ENCODE measurements at places on chromosomes 4 and X.

DNA sequence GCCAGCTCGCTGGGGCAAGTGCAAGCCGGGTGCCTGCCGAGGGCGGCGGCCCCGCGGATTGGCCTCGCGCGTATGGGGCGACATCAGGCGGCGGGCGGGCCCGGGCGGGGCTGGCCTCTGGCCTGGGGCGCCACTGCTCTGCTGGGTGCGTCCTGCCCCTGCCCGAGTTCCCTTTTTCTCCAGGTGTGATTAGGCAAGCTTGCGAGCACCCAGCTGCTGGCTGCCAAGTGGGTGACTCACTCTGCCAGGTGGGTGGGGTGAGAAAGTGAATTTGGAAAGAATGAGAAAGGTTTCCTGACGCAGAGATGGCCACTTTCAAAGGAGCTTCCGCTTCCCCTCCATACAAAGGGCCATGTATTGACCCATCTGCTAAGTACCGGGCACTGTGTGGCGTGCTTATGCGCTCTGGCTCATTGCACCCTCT is 32.5 kb downstream of the FGFBP1 start:
- DNase-seq, result no peak

DNA sequence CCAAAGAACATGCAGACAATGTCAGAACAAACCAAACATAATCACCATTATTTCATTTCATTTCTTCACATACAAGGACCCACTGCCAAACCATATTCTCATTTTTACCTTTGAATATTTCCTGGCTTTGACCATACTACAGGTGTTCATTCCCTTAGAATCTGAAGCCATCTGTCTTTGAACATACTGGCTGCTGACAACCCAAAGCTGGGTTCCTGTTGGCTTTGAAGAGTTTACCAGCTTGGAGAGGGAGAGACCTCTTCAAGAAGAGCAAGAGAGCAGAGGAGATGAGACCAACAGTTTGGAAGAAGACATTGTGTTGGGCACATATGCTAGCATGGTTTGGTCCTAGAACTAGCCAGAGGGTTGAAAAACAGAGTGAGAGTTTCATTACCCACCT is 145.6 kb upstream of the KCNIP4 start:
- no peak for DNase-seq

DNA sequence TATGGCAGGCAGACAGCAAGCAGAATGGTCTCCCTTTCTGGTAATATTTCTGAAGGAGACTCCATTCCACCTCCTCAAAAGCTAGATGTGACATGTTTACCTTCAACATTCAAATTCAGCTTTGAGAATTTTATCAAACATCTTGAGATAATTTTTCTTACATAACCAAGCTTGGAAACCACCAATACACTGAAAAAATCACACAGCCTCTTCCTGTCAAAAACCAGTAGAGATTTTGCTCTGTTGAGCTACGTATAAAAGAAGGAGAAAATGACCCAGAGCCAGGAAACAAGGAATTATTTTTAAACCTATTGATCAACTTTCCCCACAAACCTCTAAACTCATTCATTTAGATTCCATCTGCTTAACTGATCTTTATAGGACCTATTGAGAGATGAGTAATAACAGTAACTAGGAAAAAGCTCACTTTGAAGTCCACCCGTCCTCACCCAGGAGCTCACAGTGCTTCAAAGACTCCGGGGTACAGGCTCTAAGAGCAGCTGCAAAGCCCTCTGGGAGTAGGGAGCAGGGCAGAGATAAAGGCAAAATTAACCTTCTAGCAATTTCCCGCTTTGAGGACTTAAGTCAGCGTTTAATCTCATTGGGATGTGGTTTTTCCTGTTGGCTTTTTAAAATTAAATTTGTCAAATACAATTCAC is 318.2 kb upstream of the RASGEF1B start:
- DNase-seq, result no peak

GRCh38 chrX:55908661-55909212 is 191.2 kb downstream of the RRAGB start:
- no peak for DNase-seq

- no peak for DNase-seq
Observed at GRCh38 chr4:89939994-89940393, 45.3 kb downstream of the MMRN1 start.

GRCh38 chr4:139562067-139562684 is 6.2 kb upstream of the SETD7 start:
- DNase-seq, result no peak

GRCh38 chrX:110145311-110145710 is 142.4 kb downstream of the TMEM164 start:
- DNase-seq, result no peak
